Activated CD8-positive, alpha-beta memory T cell treated with anti-CD3 and anti-CD28 coated beads for 48 hours (primary cell): ENCODE measurements at places on chromosomes 2 and 18.

DNA sequence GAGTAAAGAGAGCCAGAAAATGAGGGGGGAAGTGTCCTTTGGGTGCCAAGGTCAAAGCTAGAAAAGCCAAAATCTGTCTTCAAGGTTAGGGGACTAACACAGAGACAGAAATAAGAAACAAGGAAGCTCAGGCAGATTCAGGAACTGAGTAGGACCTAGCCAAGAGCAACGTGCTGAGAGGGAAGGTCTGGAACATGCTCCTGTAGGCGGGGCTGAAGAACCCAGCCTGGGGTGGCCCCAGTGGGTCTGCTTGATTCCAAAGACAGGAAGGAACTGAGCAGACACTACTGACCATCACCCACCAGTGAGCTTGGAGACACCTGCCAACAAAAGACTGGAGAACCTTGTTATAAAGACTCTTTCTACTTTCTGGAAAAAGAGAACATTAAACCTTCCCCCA, 105.1 kb downstream of the SP3 start:
- DNase-seq = no peak

DNA sequence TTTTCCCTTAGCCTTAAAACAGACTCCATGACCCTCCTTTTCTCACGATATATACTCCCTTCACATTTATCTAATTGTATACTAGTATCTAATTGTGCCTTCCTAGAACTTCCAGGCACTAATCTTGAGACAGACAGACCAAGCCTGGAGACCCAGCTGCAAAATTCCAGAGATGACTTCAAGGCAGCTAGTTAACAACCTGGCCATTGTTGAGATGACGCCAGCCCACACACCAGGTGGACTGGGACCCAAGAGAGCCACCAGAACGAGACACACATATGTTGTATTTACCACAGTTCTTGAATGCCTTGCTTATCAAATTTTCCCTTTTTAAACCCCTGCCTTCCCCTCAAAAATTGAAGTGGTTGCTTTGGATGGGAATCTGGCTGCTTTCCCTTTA, 48.9 kb upstream of the SELENOI start:
- DNase-seq = no peak

DNA sequence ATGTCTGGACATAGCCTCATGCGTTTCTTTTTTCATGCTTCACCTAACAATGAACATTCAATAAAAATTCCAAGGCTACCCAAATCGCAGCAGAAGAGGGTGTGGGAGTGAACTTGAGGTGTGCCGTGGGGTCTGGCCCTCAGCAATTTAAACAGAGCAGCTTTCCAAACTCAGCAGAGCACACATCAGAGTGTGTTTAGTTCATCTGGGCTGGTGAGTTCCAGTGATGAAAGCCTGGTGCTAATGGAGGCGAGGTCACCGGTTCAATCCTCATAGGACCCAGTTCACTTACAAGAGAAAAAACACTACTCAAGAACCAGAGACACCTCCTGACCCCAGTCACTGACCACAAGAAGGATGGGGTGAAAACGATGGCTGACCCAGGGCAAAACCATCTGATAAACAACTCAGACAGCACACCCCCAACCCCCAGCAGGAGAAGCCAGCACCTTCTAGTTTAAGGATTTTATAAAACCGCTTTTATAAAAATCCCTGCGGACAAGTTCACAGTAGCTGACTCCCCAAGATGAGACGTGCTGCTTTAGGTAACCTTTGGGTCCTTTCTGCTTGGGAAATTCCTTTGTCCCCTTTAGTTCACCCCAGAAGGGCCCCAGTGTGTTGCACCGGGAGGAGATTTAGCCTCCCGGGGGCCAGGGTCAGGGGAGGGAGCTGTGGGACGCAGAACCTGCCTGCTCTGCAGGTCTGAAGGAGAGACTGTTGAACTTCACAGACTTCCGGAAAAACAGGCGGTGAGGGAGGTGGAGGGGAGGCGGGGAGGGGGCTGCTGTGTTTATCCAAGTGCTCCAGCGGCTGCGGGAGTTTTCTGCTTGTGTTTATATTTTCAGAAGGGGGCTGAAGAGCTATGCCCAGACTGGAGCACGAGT, 152.7 kb upstream of the SOX11 start:
- DNase-seq = no peak

DNA sequence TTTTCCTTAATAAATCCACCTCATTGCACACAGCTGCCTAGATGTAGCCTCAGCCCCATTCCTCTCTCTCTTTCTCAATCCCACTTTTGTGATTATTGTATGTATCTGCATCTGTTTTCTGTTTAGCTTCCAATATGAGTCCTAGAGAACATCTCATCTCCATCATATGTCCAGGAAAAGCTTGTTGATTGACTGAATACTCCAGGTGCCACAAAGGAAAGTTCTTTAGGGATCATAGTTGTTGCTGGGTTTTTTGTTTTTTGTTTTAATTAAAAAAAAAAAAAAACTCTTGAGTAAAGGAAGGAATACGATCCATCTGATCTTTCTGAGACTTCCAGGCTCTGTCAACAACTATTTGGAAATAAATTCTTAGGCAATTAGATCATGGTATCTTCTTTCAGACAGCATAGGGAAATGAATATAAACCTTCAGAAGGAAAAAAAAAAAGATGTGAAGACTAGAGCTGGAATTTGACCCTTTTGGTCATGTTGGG, 42.5 kb downstream of the KIAA2012 start:
- no peak for DNase-seq

DNA sequence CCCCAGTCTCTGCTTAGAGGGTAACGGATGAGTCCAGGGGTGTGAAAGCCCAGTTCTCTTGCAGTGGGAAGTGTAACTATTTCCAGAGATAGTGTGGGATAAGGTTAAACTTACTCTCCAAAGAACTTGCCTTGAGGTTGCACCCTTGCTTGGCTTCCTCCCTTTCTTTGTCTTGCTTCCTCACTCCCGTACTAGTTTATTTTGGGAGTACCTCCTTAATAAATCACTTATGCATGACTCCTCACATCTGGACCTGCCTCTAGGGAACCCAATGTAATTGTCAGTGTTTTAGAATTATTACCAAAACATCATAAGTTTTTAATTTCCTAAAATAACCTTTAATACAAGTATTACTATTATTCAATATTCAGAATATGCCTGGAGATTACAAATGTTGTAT, 35.2 kb downstream of the CPO start:
- DNase-seq = no peak

- DNase-seq = no peak
These were observed 31.0 kb downstream of the CYBRD1 start for GRCh38 chr2:171553236-171553635.

DNA sequence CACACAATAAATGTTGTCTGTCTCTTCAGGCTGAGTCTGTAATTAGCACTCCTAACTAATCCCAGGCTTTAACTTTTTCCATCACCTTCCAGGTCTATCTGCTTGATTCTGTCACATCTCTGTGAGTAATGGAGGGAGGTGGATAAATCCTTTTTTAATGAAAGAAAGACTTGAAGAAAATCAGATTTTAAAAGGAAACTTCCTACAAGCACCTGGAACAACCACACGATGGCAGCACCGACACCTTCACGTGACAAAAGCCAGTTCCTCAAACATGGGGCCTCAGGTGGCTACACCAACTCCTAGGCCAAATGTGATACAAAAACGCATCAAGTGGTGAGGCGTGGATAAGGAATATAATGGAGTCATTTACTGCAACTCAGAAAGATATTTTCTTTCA, 41.8 kb downstream of the TGFBRAP1 start:
- no peak for DNase-seq
